ENCODE measurements at places on chromosomes 3 and 15.
A peak's percentile ranks its signal among the peaks of the same experiment; 100 is the strongest.

- DNase-seq = no peak
Measured at GRCh38 chr3:168968609-168969008, 694.9 kb downstream of the MECOM start.

- no peak for DNase-seq
Measured at GRCh38 chr3:160027541-160028195, 39.0 kb downstream of the IL12A start.

DNA sequence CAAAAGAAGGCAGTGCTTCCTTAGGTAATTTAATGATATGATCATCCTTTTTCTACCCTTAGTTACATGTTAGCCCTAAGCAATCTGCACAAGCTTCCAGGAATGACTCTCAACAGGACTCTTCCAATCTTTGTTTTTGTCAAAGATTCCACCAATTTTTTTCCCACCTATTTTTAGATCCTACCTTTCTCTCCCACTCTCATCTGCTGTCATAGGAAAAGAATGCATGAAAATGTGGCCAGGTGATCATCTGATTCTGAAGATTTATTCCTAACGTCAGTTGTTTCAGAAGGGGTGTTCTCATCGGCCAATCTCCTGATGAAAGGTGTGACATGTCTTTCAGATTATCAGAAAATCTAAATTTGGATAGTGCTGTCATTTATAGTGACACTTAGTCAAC, 7.2 kb downstream of the CCDC54 start:
- no peak for DNase-seq

DNA sequence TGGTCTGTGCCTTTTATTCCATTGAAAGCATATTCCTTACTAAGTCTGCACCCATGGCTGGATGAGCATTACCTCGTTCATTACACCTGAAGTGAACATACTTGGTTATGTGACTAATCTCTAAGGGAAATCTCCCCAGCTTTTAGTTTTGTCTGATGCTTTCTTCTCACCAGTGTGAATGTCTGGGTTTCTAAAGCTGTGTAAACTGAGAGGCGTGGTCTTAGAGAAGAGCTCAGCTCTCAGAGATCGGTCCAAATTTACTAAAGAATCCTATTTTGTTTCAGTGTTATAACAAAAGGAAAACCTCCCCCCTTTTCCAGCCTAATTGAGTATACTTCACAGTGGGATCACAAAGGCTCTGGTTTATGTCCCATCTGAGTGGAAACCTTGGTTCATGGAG, 352.3 kb downstream of the PTPRG start:
- DNase-seq = no peak

DNA sequence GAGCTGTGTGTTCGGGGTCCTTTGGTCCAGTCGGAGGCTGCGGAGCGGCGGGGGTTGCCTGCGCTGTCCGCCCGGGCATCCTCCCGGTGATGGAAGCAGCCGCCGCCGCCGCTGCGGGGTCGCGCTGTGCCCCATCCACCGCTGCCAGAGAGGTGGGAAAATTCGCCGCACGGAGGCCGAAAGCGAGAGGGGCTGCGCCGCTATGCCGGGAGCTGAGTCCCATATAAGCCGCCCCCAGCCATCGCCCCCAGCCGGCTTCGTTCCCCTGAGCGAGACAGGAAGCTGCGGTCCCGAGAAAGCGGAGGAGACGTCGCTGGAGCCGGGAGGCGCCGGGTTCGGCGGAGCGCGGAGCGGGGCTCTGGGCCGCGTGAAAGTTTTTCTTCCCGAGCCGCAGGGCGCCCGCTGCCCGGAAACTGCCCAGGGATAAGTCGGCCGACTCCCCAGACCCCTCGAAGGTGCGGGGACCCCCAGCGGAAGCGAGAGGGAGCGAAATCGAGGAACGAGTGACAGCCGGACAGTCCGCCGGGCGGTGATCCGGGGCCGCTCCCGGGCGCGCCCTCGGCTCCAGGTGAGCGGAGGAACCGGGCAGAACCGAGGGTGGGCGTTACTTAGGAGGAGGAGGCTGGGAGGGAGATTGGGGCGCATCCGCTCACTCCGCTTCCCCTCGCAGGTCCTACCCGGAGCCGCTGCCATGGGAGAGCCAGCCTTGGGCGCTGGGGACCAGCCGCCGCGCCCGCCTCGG, 574 bp downstream of the CHST2 start:
- DNase-seq = peak; percentile 27

DNA sequence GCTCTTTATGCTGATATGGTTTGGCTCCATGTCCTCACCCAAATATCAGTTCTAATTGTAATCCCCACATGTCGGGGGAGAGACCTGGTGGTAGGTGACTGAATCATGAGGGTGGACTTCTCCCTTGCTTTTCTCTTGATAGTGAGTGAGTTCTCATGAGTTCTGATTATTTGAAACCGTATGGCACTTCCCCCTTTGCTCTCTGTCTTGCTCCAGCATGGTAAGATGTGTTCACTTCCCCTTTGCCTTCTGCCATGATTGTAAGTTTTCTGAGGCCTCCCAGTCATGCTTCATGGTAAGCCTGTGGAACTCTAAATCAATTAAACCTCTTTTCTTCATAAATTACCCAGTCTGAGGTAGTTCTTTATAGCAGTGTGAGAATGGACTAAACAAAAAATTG, 107.6 kb downstream of the IMPG2 start:
- no peak for DNase-seq

DNA sequence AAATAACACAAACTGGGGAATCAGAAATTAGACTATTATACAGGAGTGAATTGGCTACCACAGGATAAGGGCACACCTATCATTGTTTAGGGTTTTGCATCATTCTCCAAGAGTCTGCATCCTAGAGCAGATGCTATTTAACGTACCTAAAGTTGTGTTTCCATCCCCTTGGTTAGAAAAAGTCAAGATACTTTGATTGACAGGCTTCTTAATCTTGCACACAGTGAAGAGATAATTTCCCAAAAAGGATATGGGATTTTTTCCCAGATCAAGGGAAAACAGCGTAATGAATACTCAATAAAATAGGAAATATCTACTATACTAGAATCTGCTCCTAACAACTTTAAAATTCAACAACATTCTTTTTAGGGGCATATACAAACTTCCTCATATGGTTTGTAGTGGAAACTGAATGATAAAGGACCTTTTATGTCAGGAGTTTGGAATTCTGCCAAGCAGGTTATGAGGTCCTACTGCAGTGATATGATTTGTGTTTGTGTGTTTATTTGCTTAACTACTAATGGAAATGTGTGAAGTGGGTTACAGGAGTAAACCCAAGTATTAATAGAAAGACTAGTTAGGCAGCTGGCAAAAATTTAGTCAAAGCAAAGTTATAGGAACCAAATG, 124.1 kb upstream of the MME start:
- DNase-seq = no peak

DNA sequence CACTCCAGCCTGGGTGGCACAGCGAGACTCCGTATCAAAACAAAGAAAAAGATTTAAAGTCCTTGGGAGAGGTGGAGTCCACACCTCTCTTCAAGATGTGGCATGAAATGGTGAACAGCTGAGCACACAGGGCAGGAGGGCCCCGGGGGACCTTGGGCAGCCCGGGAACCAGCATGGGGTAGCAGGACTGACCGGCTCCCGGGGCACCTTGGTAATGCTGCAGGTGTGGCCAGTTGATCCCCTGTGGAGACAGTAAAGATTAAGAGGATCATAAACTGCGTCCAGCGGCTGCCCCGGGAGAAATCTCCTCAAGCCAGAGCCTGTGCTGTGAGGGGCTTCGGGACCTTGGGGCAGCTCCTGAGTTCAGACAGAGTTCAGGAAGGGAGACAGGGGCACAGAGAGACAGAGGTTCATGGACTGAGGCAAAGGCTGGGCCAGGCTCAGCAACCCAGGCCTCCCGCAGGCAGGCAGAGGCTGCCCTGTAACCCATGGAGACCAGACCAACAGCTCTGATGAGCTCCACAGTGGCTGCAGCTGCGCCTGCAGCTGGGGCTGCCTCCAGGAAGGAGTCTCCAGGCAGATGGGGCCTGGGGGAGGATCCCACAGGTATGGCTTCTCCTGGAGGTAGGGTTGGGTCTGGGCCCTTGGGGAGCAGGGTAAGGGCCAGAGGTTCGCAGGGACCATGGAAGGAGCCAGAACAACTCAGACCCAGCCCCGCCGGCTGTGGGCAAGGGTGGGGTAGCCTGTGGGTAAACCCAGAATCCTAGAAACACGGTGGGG, at the start of gene NR2E3:
Gene NR2E3 (plus strand): TSS at position 299 of the 780 bp plus-strand sequence. CDS start 190 bp downstream, at position 489.
- no peak for DNase-seq

GRCh38 chr15:57872281-57873030, 165.9 kb downstream of the POLR2M start:
- DNase-seq = no peak

DNA sequence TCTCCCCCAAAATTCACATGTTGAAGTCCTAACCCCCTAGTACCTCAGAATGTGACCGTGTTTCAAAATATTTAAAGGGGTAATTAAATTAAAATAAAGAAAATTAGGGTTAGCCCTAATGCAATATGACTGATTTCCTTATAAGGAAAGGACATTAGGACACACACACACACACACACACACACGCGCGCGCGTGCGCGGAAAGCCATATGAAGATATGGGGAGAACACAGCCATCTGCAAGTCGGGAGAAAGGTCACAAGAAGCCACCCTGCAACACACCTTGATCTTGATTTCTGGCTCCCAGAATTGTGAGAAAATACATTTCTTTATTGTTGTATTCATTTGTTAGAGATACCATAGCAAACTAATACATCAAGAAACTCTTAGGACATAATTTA, 54.6 kb upstream of the STXBP5L start:
- no peak for DNase-seq

DNA sequence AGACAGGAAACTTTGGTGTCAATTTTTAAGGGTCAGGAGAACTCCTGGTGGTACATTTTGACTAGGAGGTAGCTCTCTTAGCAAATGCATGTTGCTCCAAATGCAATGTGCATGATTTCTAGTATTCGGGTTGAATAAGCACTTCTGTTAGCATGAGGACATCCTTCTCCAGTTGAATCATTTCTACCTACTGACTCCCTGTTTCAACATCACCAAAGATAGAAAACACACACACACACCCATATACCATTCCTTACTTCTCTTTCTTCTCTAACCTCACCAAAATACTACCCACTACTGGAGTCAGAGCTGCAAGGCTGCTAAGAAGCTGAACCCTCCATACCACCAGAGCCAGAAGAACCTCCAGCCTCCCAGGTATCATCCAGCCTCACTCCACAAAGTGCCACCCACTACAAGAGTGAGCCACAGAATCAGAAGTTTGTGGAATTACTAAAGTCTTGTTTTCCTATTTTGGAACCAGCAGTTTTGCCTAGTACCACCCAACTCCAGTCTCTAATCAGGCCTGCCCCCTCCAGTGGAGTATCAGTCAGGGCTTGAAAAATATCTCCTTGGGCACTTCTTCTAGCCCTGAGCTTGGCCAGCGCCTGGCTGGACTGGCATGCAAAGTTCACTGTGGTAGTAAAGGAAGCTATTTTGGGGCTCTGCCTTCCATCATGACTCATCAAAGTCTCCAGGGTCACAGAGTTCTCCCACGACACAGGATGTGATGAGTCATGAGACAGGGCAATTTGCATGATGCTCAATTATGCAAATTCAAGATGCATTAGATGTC, 110.3 kb downstream of the CYP19A1 start:
- no peak for DNase-seq

- DNase-seq = no peak
Measured at GRCh38 chr3:104989878-104990277, 376.8 kb upstream of the ALCAM start.

GRCh38 chr3:95775486-95776094, 1038.8 kb upstream of the EPHA6 start:
- no peak for DNase-seq

DNA sequence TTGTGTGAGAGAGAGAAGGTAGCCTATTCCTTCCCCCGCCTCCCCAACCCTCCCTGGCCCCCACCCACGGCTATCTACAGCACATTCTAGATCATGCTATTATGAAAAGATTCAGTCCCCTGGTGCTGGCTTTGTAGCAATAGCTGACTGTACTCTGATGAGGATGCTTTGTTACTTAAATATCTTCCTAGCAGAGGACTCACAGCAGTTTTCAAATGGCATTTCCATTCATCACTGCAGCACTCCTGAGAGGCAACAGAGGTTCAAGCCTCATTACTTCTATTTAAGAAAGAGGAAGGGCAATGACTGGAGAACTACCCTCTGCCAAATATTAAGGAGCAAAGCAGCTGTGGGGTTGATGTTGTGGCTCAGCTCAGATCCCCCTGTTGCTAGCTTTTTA, 61.0 kb downstream of the LRRN1 start:
- DNase-seq = no peak

GRCh38 chr3:154029926-154030325, 91.3 kb upstream of the ARHGEF26 start:
- no peak for DNase-seq

DNA sequence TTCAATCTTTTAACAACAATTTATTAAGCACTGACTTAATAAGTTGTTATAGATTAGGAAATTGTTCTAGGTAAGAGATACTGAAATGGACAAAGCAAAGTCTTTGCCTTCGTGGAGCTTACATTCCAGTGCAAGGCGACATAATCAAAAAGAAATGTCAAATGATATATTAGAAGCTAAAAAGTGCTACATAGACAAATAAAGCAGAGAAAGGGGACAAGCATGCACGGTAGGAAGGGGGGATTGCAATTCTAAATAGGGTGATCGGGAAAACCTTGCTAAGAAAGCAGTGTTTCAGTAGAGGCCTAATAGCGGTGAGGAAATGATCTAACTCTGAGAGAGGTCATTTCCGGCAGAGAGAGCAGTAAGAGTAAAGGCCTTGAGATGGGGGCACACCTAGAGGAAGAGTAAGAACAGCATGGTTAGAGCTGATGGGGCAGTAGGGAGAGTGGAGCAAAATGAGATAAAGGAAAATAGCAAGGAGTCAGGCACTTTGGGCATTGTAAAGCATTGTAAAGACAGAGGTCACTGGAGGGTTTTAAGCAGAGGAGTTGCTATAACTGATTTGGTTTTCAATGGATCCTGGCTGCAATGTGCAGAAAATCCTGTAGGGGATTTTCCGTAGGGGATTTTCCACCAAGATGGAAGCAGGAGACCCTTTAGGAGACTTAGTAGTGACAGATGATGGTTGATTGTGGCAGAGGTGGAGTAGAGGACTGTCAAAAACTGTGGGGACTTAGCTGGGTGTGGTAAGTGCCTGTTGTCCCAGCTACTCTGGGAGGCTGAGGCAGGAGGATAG, 71.7 kb upstream of the CFAP20DC start:
- no peak for DNase-seq

DNA sequence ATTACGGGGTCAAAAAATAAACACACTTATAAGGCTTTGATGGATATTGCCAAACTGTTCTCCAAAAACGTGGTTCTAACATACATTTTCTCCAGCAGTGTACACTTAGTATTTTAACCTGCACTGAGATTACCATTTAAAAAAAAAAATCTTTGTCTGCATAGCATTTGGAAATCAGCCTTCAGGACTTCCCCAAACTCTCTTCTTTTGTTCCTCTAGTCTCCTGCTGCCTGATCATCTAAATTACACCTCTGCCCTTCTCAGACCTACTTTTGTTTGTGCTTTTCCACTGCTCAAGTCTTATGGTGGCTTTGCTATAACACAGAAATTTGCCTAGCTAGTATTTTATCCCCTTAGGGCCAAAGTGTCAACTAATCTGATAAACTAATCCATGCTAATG, 3.8 kb downstream of the NCEH1 start:
- DNase-seq = no peak

GRCh38 chr3:119800844-119801243, 18.9 kb downstream of the NR1I2 start:
- DNase-seq = no peak

GRCh38 chr15:75042730-75043508, 19.5 kb downstream of the PPCDC start:
- peak; percentile 67 for DNase-seq

All from CD4-positive, alpha-beta T cell treated with Interleukin-10 for 1 hour (primary cell).